ENCODE measurements at places on chromosomes 2 and 18.

GRCh38 chr2:237091779-237092436 lies 6.2 kb downstream of the COPS8 start:
- DNase-seq: no peak

DNA sequence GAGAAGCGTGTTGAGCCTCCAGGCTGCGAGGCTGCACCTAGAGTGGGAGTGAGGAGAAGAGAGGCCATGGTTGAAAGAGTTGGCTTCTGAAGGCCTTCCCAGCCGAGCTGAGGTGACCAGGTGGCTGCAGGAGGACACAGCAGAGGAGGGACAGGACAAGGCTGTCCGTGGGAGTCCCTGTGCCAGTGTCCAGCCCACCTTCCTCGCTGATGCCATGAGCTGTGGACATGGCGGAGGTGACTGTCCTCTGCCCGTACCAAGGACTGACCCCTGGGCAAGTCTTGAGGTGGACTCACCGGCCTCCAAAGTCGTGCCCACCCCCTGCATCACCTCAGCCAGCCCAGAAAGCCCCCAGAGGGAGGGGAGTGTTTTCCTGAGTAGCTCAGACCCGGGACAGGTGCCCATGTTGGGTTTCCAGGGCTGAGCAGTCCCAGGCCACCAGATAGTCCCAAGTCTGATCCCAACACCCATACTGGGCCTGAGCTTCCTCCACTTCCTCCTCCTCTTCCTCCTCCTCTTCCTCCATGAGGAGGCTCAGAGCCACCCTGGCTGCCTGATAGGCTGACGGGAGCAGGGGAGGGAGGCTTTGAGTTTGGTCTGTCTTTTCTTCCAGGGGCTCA lies 43.0 kb upstream of the FOSL2 start:
- no peak for DNase-seq

GRCh38 chr18:65936678-65937077 lies 185.9 kb downstream of the CDH7 start:
- DNase-seq: no peak

DNA sequence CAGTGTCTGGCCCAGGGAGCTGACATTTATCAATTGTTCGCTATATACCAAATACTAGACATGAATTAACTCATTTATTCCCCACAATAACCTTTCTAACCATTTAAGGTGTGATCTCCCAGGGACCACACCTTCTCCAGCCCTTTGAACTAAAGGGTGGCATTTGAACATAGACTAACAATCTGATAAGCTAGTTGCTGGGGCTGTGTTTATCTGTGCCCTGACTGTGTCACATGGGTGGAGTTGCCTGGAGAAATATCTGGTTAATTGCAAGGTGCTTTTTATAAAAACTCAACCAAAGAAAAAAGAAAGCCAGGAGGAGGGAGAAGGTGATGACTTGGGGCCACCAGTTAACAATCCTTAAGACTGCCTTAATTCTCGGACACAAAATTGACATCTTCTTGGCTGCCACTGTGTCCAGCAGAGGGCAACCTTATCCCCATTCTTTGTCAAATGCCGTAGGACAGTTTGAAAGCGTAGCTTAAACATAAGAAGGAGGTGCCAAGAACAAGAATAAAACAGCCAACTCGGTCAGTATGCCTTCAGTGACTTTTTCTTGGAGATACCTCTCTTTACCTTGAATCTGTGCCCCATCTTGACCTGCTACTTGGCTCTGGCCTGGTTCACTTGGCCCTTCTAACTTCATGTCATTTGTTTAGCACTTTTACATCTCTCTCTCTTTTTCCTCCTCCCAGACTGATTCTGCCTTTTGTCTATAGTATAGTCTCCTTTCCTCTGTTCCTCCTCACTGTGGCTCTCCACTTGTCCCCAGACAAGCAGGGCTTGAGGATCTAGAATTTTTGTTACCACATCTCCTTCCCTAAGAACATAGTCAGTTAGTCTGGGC lies 183.4 kb downstream of the MYO3B start:
- peak; percentile 23 for DNase-seq

Measured in stimulated activated CD4-positive, alpha-beta T cell treated with anti-CD3 and anti-CD28 coated beads, Interleukin-12 subunit alpha, Interleukin-12 subunit beta, amount 100 ng/mL, for 4 hours (primary cell).